ENCODE measurements at places on chromosomes 1 and 21.

DNA sequence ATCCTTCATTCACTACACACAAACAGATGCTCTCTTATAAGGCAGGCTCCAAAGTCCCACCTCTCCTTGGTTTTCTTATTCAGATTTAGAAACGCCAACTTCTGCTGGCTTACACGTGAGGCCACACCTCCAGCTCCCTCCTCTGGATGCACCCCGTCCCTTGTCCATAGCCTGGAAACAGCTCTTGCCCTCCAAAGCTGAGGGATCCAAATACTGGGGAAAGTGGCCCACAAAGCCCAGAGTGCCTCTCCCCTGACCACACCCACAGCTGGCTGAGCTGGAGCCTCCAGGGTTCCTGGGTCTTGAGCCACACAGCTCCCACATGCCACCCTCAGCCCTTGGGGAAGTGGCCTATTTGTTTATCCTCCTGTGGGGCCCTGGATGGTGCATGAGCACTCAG is 4.5 kb downstream of the LAD1 start:
- no peak for DNase-seq

DNA sequence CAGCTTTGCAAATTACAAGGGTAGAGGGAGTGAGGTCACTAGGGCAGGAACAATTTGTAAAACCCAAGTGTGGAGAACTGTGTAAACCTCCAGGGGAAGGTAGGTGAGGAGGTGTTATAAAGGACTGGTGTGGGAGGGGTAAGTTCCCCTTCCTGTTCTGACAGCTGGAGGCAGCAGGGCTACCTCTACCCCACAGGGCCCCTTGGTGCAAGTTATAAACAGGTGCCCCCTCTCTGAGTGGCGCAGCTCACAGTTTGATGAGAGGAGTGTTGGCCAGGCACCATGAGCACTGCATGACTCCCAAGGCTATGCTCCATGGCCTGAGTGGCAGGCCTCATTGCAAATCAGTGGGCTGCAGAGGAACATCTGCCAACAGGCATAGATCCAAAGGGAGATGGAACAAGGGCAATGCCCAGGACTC is 41.0 kb downstream of the MFSD2A start:
- DNase-seq = no peak

DNA sequence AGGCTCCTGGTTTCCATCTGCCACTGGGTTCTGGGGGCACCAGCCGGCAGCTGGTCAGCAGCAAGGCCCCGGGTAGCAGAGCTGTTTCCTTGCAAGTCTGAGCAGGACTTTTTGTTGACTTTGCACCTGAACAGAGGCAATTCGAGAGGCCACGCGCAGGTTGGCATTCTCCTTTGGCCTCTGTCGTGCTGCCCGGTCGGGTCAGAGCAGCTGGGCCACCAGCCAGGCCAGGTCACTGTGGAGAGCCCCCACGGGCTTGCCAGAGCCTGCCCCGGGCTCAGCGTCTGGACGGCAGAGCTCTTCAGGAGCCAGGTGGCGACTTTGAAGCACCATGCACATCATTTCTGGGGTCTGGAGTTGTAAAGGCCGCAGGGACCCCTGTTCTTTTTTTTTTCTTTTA is 28.4 kb upstream of the TMEM52 start:
- DNase-seq = no peak

DNA sequence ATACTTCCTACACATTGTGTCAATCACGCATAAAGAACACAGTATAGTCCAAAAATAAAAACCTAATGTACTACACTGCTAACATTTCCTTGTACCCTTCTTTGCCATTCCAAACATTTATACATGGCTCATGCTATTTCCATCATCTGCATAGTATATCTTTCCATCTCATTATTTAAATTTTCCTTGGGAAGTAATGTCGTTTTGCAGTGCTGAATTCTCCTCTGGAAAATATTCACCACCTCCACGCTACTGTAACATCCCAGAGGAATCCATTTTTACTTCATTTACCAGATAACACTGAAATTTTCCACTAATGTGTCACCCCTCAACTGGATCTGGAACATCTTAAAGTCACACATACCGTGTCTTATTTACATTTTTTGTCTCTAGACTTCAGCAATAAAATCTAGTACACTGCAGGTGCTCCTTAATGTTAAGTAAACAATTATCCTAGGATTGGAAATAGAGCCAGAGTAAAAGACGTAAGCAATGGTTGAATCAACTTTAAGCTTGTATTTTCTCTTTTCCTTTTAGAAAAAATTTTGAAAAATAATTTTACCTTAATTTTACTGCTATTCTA is 881.0 kb downstream of the AMY1C start:
- no peak for DNase-seq

DNA sequence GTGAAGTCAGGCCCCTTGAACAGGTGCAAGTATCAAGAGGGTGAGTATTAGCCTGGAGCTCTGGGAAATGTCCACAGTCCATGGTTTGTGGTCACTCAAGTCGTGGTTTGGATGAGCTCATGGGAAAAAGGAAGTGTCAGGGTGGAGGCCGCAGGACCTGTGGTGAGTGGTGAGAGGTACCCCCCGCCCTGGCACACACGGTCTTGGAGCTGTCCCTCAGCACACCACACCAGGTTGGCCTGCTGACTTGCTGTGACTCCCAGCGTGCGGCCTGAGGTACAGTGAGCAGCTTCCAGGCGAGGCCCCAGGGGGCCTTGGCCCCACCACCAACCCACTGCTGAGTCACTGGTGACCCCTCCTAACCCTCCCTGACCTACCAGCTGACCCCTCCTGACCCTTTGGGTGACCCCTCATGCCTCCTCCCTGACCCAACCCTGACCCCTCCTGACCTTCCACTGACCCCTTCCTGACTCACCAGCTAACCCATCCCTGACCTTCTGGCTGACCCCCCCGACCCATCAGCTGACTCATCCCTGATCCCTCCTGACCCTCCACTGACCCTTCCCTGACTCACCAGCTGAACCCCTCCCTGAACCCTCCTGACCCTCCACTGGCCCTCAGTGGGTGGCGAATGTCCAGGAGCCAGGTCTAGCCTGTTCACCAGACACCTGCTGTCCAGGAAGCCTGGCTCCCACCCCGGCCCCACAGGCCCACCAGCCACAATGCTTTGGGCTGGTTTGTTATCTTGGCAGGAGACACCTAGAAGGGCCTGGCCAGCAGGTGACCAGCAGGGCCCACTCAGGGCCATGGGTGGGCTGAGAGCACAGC is 34.8 kb upstream of the RNF187 start:
- DNase-seq = no peak

DNA sequence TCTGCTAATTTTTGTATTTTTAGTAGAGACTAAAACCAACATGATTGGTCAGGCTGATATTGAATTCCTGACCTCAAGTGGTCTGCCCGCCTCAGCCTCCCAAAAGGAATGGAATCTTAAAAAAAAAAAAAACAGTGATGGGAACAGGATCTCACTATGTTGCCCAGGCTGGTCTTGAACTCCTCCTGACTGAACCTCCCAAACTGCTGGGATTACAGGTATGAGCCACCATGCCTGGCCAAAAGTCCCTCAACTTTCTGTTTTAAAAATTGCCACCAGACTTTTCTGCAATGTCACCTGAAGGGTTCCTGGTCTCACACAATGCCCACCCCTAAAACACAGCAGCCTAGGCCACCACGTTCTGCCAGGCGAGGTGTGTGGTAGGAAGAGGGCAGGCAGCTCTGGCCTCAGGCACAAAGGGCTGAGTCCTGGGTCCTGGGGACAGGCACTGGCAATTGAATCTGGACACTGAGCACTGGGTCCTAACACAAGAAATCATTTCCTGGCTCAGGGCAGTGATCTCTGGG is 21.2 kb upstream of the THRAP3 start:
- DNase-seq = no peak
